ENCODE measurements at places on chromosomes 2 and 18.
A peak's percentile ranks its signal among the peaks of the same experiment; 100 is the strongest.

DNA sequence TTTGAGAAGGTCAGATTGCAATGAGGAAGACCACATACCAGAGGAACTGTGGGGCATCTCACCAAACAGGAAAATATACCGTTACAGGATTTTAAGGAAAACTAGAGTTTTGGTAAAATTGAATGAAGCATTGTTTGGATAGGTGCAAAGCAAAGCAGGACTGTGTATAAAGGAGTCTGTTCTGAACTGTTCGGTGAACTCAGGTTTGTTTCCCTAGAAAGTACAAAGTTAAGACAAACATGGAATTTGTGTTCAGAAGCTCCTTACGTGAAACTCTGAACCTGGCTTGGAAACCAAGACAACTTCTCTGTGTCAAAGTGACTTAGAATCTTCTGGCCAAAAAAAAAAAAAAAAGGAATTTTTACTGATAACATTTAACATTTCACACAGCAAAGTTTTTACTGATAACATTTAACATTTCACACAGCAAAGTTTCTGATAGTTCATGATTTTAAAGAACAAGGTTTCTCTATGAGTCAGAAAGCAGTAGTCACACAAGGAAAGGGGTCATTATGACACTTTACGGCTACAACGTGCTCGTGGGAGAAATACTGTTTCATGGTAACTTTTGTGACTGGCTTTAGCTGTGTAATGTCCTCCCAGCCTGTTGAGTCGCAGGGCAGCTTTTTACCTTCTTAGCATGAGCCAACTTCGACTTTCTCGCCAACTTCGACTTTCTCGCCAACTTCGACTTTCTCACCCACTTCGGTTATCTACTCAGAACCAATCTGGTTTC lies 21.2 kb upstream of the TET3 start:
- DNase-seq = no peak

- DNase-seq = no peak
These were observed 82.1 kb upstream of the POMC start for GRCh38 chr2:25250331-25251070.

GRCh38 chr2:9984217-9984739 lies 32.8 kb downstream of the GRHL1 start:
- DNase-seq = no peak

GRCh38 chr2:170434900-170435621 lies 257.1 kb downstream of the MYO3B start:
- no peak for DNase-seq

DNA sequence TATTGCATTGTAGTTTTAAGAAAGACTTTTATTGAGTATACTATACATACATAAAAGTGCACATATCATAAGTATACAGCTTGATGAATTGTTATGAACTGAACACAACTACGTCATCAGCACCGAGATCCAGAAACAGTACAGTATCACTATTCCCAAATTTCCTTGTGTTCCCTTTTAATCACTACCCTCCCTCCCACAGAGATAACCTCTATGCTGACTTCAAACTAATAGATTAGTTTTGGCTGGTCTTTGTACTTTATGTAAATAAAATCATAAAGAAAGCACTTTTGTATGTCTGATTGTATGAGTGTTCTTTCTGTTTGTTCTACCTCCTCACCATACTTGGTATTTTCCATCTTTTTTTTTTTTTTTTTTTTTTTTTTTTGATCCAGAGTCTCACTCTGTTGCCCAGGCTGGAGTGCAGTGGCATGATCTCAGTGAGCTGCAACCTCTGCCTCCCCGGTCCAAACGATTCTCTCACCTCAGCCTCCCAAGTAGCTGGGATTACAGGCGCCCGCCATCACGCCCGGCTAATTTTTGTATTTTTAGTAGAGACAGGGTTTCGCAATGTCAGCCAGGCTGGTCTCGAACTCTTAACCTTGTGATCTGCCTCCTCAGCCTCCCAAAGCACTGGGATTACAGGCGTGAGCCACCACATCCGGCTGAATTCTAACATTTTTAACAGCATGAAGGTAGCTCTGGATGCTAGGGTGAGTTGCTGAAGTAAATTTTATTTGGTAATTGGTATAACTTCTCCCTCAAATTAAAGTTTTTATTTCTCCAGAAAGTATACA lies 43.3 kb upstream of the RAB1A start:
- no peak for DNase-seq

DNA sequence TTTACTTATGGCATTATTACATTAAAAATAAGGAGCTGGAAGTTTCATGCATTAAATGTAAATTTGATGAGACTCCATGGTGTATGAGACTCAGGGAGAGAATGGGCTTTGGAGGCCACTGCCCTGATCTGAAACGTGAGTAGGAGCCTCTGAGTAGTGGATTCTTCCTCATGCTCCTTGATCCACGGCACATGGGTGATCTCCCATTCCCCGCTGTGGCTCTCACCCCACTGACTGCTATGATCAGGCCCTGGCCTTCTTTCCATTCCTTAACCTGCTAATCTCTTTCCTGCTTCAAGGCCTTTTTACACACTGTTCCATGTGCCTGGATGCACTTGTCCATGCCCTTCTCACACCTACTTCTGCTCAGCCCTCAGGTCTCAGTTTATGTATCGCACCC lies 68.4 kb downstream of the SMAD7 start:
- no peak for DNase-seq

DNA sequence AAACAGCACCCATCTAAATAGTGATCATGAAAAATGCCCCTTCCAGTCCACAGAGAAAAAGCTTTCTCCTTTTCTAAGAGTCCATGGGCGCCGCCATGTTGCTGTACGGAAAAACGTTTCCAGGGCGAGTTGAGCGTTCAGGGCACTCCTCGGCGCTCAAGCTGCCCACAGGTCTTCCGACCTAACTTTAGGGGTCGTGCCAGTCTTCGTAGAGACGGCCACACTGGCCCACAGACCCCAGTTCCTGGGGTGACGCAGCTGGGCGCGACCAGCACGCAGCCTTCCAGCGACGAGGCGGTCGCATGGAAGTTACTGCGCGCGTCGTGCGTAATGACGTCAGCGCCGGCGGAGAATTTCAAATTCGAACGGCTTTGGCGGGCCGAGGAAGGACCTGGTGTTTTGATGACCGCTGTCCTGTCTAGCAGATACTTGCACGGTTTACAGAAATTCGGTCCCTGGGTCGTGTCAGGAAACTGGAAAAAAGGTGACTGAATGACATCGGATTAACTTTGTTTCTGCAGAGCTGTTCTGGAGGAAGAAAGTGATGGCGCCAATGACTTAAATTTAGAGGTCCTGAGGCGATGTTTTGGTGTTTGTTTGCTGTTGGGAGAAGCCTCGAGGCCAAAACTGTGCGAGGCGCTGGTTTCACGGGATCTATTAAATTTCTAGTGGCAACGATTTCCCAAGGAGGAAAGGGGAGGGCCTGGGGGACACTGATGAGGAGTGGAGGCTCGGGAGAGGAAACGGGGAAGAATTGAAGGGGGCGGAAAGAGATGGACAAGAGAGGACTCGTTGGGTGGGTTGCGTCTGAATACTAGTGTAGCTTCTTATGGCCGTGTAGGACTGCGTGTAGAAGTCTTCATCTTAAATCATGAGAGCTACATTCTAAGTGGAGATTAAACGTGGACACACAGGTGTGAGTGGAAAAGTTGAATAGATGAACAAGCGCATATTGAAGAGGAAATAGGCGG lies at the start of the genes METTL4 and NDC80:
Gene METTL4 (minus strand): TSS at position 306 of the 971 bp plus-strand sequence. CDS start 4,289 bp downstream, outside the sequence.
Gene NDC80 (plus strand): TSS at position 358 of the 971 bp plus-strand sequence. CDS start 1,429 bp downstream, outside the sequence.
- peak; percentile 84 for DNase-seq

DNA sequence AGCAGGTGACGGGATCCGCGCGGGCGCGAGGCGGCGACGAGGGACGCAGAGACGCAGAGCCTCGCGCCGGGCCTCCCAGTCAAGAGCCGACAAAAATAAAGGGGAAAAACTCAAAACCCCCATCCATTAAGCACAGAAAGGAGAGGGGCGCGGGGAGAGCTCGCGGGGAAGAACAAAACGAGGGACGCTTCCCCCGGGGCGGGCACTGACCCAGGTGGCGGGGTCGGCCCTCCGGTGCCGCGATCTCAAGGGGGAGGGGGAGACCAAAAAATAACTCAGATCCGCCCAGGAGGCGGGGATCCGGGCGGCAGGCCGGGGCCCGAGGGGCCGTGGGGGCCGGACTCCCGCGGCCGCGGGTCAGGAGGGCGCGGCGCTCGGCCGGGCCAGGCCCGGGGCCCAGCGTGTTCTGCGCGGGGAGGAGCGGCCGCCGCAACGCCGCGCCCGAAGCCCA lies 597 bp downstream of the RNF103 start:
- peak; percentile 43 for DNase-seq

DNA sequence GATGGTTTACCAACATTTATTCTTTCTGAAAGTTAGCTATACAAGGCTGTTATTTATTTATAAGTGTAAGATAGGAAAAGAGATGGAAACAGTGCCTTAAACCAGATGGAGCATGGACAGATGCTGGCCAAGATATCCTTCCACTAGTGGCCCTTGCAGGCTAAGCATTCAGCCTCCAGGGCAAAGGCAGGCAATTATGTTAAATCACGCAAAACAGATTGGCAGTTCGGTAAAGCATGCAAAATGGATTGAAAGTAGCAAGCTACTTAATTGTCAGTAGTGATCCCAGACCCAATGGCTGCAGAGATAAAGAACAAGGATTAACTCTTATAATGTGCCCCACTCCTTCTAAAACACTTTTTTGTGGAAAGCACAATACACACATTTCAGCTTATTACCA lies 105.4 kb upstream of the MAP4K3 start:
- no peak for DNase-seq

DNA sequence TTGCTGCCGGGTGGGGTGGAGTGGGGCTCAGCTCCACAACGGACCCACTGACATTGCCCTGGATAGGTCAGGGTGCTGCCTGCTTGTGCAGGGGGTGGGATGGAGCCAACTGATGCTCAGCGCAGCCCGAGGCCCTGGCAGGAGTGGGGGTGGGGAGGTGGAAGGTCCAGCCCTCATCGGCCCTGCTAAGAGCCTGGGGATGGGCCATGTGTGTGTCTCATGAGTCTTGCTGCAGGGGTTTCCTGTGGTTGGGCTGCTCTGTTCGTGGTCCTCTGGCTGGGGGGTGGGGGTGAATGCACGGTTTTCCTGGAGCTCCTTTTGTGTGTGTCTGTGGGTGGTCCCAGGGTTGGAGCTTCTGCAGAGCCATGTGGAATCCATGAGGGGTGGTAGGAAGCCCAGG lies 39.4 kb upstream of the GALR1 start:
- DNase-seq = no peak

GRCh38 chr2:132849118-132849517 lies 179.1 kb upstream of the LYPD1 start:
- no peak for DNase-seq

- no peak for DNase-seq
These were observed 259.1 kb downstream of the LNPK start for GRCh38 chr2:175743011-175743410.

DNA sequence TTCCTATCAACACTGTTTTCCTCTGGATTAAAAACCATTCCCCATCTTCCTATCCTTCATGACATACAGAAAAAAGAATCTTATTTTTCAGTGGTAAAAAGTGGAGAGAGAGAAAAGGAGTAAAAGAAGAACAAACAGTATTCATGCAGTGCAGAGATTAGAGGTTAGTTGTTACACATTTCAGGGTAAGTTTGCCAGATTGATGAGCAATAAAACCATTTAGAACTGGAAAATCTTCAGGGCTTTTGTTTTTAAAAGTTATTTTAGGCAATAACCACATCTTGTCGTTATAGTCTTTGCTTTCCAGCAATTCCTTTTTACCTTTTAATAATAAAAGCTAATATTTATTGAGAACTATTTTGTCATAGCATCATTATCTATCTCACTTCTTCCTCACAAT lies 104.5 kb downstream of the GPD2 start:
- no peak for DNase-seq

DNA sequence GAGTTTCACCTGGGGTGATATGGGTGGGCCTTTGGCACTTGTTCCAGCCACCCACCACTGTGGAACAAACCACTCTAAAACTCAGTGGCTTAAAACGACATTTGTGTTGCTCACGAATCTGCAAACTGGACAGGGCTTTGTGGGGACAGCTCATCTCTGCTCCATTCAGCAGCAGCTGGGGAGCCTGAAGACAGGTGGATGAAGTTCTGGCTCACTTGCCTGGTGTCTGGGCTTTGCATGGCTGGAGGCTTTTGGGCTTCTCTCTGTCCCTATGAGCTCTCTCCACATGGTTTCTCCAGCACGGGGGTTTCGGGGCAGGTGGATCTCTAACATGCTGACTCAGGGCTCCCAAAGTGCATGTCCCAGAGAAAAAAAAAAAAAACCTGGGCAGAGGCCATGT lies 93.0 kb upstream of the GLI2 start:
- no peak for DNase-seq

- no peak for DNase-seq
These were observed 31.4 kb upstream of the TMEM177 start for GRCh38 chr2:119647440-119648169.

DNA sequence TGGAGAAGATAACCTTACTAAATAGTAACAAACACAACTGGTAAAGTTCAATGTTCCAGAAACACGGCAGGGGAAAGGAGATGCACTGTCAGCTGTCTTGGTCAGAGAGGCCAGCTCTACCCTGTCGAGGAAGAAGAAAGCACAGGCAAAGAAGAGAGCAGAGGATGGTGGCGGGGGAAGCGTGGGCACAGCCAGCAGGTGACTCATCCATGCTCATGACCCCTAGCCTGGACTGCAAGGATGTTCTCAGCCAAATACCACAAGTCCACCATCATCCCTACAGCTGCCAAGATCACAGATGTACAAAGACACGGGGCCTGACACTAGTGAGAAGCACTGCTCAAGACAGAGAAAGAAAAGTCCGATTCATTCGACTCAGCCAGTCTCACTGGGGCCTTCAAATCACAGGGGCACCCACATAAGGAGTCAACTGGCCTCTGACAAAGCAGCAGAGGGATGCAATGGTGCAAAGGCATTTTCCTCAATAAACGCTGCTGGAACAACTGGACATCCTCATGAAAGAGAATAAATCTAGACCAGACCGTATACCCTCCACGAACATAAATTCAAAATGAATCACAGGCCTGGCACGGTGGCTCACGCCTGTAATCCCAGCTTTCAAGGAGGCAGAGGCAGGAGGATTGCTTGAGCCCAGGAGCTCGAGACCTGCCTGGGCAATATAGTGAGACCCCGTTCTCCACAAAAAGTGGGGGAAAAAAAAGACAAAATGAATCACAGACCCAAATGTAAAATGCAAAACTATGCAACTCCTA lies 5.6 kb downstream of the DTYMK start:
- DNase-seq = no peak

DNA sequence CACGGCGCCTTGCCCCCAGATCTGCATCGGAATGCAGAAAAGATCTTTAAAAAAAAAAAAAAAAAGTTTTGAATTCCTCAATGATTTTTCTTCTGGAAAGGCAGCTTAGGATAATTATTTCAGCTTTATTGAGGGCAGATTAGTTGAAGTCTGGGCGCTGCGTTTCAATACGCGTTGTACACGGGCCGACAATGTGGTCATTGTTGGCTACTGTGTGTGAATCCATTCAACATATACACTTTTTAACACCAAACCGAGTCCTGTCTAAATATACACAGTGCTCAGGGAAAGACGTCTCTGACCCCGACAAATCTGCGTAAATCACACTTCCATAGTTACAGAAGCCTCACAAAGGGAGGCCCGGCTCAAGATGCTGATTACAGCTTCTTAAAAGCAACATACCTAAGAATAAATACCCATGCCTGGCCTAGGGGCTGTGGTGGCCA lies 1.4 kb upstream of the SIX3 start:
- DNase-seq = no peak

GRCh38 chr18:13684546-13684945 lies 41.8 kb downstream of the FAM210A start:
- DNase-seq = no peak

All from endothelial cell (in vitro differentiated cells).